CD4-positive, alpha-beta T cell treated with Interleukin-1 beta for 1 hour (primary cell): ENCODE measurements at places on chromosomes 2 and 18.

GRCh38 chr18:41553716-41554115, 401.3 kb upstream of the PIK3C3 start:
- DNase-seq, result no peak

GRCh38 chr2:99106913-99107312, 34.6 kb upstream of the C2orf15 start:
- no peak for DNase-seq

DNA sequence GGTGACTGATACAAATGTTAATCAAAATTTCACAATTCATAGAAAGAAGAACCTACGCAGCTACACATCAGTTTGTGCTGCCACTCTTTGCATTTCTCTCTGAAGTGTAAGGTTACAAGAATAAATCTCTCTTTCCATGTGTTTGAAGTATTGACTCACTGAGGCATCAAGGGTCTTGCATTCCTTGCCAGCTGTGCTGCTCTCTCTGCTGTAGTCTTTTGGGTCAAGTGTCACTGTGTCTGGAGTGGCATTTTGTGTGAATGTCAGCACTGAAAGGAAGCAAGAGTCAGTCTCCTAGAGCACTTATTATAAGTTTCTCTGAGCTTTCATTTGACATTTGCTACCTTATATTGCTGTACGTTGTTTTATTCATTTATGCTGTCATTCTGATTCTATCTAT, 1696.1 kb upstream of the LRRTM1 start:
- no peak for DNase-seq

DNA sequence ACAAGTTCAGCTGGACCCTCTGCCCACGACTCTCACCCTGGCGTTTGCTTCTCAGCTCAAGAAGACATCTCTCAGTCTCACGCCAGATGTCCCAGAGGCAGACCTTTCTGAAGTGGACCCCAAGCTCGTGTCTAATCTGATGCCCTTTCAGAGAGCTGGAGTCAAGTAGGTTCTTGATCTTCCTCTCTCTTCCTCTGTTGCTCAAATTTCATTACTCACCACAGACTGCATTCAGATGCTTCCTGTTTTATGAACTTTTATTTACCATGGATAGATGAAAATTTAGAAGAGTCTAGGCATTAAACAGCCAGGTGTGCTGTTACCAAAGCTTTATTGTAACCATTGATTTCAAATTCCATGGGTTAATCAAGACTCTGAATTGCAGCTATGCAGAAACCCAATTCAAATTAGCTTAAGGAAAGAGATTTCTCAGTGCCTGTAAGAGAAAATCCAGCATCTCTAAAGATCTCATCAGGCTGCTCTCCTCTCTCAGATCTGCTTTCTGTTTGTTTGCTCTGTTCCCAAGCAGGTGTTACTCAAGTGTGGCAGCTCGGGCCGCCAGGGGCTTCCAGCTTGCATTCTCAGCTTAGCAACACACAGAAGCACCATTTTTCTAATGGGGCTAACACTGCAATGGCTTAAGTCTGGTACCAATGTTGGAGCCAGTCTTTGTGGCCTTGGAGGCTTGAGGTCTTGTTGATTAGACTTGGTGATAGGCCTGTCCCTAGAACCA, 16.5 kb downstream of the SMARCAL1 start:
- DNase-seq, result no peak
